ENCODE measurements at places on chromosomes 4 and X.

DNA sequence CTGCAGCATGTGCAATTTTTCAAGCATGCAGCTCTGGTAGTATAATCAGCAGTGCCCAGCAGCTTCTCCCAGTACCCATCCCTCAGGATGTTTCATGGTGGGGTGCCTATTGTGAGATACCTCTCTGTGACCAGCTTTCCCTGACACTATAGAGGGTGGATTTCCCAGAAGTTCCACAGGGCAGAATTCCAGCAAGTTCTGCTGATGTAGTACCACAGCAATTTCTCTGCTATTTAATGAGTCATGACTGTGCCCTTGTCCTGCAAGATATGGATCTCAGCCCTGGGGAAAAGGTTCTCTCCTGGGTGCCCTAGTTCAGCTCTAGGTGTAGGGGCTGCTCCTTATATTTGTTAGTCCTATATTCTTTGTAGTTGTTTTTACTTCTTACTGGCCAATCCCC lies 174.8 kb downstream of the ENOX2 start:
- DNase-seq, result no peak

DNA sequence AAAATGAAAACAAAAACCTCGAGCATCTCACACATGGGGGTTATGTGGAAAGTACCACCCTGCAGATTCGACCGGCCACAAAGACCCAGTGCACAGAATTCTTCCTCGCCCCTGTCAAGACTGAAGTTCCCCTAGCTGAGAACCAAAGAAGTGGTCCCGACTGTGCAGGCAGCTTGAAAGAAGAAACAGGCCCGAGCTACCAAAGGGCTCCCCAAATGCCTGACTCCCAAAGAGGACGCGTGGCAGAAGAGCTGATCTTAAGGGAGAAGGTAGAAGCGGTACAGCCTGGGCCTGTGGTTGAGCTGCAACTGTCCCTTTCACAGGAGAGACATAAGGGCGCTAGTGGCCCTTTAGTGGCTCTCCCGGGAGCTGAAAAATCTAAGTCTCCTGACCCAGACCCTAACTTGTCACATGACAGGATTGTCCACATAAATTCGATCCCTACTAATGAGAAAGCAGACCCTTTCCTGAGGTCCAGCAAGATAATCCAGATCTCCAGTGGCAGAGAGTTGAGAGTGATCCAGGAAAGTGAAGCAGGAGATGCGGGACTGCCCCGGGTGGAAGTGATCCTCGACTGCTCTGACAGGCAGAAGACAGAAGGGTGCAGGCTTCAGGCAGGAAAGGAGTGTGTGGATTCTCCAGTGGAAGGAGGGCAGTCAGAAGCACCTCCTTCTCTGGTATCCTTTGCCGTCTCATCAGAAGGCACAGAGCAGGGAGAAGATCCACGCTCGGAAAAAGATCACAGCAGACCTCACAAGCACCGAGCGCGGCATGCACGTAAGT lies 108.8 kb upstream of the MYOZ2 start:
- no peak for DNase-seq

GRCh38 chr4:67746797-67747495 lies 7.2 kb downstream of the GNRHR start:
- DNase-seq, result no peak

- no peak for DNase-seq
These were observed 63.7 kb downstream of the CLDN22 start for GRCh38 chr4:183256343-183256742.

DNA sequence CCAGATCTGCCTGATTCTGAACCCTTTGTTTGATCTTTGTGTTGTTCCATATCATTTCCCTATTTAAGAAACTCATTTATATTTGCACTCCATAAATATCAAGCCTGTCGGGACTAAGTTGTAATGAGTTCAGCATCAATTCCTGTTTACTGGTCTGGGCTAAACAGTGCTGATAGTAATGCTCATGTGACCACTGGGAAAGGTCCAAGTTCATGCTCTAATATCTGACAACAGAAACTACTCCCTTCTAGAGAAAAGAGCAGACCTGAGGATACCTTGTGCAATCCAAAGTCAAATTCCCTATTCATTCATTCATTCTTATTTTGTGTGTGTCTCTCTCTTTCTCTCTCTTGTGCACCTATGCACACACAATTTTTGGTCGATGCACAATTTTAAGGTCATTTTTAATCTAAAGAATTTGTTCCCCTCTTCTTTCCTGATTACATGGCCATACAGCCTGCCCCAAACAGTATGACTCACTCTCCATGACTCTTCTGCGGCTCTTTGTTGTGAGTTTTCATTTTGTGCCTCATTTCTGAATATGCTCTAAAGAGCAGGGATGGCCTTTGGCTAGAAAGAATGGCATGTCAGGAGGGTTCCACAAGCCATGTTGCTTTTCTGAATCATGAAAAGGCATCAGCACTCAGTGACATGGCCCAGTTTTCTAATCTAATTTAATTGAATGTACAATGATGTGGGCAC lies 664.3 kb downstream of the RPA4 start:
- no peak for DNase-seq

DNA sequence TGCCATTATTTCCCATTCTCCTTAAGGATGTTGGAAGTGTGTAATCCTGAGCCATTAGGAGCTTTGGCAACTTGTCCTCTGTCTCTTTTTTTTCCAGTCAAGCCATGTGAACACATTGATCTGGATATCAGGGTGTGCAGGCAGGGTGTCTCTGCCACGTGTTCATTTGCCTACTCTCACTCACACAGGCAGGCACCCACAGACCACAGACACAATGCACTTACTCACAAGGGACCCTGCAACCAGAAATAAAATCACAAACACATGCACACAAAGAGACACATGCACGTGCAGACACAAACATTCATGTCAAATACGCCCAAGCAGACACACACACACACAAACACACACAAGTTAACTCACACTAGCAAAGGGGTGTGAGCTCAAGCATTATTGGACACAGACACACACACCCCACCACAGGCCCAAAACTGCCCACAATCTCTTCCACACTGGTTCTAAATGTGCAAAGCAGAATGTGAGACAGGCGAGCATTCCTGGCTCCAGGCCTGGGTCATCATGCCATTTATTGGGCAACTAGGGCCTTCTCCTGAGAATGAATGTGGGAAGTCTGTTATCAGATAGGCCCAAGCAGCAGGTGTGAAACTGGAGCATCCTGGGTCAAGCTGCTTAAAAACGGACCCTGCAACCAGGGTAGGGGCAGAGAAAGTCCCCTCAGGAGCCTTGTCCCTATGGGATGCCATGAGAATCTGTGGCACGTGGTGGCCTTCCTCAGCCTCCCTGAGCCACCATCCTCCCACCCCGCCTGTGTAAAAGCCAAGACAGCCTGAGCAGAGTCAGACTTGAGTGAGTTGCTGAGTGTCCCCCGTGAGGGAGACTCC lies 63.4 kb downstream of the NBDY start:
- no peak for DNase-seq
